ENCODE measurements at places on chromosomes 1 and 21. TPM values are rescaled to one million over a fixed set of nuclear protein-coding genes. Genes with fewer than 3 reads are reported as not detected.

PCP4L1 gene
- total RNA-seq, result not detected

OR2AK2 gene
- total RNA-seq, result not detected

ZBTB8A gene
- total RNA-seq, result 10.4 TPM

KIAA1614 gene
- total RNA-seq, result 5.1 TPM
